ENCODE measurements at places on chromosomes 2 and 18.

DNA sequence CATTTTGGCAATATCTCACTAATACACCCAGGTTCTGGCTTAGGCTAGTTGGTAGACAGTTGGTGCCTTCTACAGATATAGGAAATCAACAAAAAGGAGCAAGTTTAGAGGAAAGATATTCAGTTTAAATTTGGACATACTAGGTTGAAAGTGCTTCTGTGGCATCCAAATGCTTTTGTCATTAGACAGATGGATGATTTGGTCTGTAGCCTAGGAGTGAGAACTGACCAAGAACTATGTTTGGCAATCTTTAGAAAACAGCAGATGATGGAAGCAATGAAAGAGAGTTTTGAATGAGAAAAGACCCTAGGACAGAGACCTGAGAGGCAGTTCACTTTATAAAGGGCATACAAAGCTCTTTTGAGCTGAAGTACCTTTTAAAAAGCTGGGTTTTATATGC is 201.3 kb upstream of the FSHR start:
- DNase-seq = no peak

DNA sequence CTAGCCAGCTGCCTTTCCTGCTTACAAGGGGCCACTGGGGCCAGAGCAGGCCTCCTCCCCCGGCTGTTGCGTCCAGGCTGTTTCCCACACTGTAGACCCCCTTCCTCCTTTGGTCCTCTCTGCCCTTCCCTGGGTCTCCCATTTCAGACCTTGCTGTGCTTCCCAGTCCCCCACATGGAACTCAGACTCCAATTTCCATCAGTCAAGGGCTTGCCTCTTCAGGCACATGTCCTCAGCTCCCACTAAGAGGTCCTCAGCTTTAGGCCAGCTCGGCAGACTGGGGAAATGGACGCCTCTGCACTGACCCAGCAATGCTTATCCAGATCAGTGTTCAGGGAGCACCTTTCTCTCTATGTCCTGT is 98.0 kb upstream of the BZW1 start:
- no peak for DNase-seq

GRCh38 chr2:41940745-41941063 is 107.1 kb upstream of the PKDCC start:
- DNase-seq = no peak

DNA sequence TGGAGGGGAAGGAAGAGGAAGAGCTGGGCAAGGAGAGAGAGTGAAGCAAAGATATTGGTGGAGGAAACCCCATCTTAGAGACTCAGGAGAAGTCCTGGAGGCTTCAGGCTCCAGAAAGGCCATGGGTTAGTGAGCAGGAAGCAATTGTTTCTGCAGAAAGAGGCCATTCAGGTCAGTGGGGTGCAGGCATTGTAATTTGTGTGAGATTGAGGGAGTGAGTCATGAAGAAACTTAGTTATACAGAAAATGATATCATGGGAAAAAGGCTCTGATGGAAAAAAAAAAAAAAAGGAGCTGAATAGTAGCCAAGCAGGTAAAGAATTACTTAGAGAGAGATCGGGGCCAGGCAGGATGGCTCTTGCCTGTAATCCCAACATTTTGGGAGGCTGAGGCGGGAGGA is 4.0 kb downstream of the EMILIN2 start:
- DNase-seq = no peak

- DNase-seq = no peak
These were observed 74.3 kb upstream of the SALL3 start for GRCh38 chr18:78905334-78905733.

GRCh38 chr18:67243799-67244587 is 272.5 kb downstream of the DSEL start:
- no peak for DNase-seq

GRCh38 chr2:156800781-156801361 is 364.7 kb downstream of the GPD2 start:
- no peak for DNase-seq

- no peak for DNase-seq
These were observed 94.1 kb upstream of the LDLRAD4 start for GRCh38 chr18:13124411-13124810.
